ENCODE measurements at places on chromosomes 1 and 21. TPM values are rescaled to one million over a fixed set of nuclear protein-coding genes. Genes with fewer than 3 reads are reported as not detected.

The C1orf74 gene
- total RNA-seq, result 2.3 TPM

The S100A14 gene
- 1.1 TPM for total RNA-seq

The C1orf94 gene
- not detected for total RNA-seq

The IFI44 gene
- total RNA-seq, result 0.49 TPM
